ENCODE measurements at places on chromosomes 16 and 17. TPM values are rescaled to one million over a fixed set of nuclear protein-coding genes. Genes with fewer than 3 reads are reported as not detected.

DNA sequence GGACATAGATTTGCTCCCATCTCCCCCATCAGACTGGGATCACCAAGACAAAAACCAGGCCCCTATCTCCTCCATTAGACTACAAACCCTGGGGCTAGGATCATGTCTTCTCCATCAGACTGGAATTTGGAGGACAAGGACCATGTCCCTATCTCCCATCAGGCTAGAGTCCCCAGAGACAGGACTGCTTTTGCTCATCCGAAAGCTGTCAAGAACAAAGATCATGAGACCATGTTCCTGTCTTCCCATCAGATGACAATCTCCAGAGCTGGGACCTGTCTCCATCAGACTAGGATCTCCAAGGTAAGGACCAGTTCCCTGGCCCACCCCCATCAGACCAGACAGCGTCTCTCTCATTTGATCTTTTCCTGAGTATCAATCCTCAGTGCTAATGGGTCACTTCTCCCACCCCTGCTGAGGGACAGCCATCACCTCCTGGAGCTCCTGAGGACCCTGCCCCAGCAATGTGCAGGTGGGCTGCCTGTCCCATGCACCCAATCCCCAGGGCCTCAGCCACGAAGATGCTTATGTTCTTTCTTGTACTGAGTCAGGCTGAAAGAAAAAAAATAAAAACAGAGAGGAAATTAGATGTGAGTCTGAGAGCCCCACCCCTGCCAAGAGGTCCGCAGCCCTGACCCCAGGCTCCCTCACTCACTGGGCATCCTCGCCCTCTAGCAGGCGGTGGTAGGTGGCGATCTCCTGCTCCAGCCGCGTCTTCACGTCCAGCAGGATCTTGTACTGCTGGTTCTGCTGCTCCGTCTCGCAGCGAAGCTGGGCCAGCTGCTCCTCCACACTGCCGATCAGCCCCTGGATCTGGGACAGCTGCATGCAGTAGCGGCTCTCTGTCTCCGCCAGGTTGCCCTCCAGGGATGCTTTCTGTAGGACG is 90.3 kb downstream of the GOSR1 start:
- H3K27me3 ChIP-seq: no peaks in the 10 kb centered on the region
- H3K4me1 ChIP-seq: no peaks in the 10 kb centered on the region
- DNase-seq: no peak
- no peak overlapping the region for H3K27ac ChIP-seq
- H3K36me3 ChIP-seq: no peaks in the 10 kb centered on the region

GRCh38 chr17:77408284-77408683 is 267.5 kb downstream of the SEC14L1 start:
- H3K27me3 ChIP-seq: no peaks in the 10 kb centered on the region
- no peak overlapping the region for H3K4me3 ChIP-seq
- DNase-seq: no peak
- H3K4me1 ChIP-seq: peaks cover 89% of the 10 kb centered on the region
- no peaks in the 10 kb centered on the region for H3K36me3 ChIP-seq

Gene SEPTIN12
- total RNA-seq: not detected

DNA sequence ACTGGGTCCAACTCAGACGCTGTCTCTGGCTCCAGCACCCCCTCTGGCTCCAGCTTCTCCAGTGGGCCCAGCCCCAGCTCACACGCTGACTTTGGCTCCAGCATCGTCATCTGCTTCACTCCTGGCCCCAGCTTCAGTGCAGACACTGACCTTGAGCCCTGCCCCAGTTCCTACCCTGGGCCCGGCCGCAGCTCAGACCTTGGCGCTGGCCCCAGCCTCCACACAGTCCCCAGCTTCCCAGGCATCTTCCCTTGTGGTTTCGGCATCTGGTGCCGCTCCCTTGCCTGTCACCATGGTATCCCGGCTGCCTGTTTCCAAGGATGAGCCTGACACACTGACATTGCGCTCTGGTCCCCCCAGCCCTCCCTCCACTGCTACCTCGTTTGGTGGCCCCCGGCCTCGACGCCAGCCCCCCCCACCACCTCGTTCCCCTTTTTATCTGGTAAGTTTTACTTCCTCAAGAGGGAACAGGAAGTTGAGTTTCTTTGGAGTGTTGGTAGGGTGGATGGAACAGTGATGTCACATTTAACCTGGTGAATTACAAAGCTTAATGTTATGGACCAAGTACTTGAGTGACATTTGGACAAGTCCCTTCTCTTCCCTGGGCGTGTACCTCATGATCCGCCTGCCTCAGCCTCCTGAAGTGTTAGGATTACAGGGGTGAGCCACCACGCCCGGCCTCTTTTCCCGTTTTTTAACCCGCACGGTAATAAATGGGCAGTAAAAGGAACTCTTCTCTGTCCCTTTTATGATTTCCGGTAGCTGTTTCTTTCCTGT is 23.4 kb upstream of the PHKG2 start:
- H3K4me3 ChIP-seq: no peak overlapping the region
- no peaks in the 10 kb centered on the region for H3K4me1 ChIP-seq
- peaks cover 70% of the 10 kb centered on the region for H3K36me3 ChIP-seq
- H3K27me3 ChIP-seq: no peaks in the 10 kb centered on the region

Gene CDH1
- total RNA-seq: 0.37 TPM
